ENCODE measurements at places on chromosomes 12 and 14. TPM values are rescaled to one million over a fixed set of nuclear protein-coding genes. Genes with fewer than 3 reads are reported as not detected.

- DNase-seq = no peak
Measured at GRCh38 chr14:45089813-45090212, 5.9 kb downstream of the PRPF39 start.

DNA sequence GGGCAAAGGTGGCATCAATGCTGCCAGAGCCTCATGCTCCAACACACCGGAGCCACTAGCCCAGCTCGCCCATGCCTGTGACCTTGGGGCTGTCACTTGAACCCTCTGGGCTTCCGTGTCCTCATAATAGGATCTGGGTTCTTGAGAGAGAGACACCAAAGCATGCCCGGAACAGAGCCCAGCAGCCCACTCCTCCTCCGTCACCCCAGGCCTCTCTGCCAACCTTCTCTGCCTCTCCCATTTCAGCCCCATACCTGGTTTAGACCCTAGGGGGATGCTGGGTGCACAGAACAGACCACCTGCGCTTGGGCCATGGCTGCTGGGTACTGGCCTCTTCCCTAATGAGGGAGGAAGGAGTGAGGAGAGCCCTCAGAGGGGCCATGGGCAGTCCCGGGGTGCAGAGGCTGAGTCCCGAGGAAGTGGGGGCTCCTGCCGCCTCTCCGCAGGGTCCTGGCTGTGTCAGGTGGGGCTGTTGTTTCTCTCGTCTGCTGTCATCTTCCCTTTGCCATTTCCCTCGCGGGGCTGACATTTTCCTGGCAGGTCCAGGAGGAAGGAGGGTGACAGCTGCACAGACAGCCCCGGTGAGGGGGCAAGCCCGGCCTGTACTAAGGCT lies 172.4 kb upstream of the RTL1 start:
- DNase-seq = no peak

DNA sequence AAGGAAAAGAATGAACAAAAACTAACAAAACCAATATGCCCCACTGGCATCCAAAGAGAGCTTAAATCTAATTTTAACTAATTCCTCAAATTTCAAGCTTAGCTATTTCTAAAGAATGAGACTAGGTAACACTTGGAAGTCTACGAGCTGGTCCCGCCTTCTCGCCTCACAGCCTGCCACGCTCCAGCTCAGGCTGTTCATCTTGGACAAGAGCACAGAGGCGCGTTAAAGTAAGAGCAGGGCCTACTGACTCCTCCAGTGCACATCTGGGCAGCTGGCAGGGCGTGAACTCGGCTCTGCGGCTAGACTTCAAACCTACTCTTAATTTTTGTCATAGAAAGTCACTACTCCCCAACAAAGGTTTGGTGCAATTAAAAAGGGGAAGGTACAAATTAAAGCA lies 64.6 kb downstream of the DICER1 start:
- DNase-seq = no peak

- no peak for DNase-seq
Measured at GRCh38 chr12:8057839-8058238, 8.3 kb downstream of the C3AR1 start.

DNA sequence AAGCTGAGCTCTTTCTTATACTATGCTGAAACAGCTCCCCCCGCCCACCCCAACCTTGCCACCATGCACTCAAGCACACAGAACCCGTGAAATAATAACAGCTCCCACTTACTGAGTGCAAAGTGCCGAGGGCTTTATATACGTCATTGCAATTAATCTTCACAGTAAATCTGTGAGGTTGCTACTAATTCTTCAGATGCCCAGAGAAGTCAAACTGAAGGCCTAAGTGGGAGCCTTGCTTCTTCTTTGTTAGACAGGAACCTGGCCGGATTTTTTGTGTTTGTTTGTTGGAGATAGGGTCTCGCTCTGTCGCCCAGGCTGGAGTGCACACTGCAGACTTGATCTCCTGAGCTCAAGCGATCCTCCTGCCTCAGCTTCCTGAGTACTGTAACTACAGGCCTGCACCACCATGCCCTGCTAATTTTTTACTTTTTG lies 34.0 kb downstream of the VCPKMT start:
- no peak for DNase-seq

DNA sequence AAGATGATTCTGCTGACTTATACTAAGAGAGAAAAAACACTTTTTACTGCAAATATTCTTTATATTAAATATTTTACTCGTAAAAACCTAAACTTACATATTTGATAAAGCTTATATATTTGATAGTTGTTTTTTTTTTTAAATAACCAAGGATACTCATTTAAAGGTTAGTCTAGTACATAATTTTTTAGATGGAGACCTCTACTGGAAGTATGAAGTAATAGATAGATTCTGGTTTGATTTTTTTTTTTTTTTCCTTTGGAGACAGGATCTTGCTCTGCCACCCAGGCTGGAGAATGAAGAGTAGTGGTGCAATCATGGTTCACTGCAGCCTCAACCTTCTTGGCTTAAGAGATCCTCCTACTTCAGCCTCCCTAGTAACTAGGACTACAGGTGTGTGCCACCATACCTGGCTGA lies 16.4 kb downstream of the ARID2 start:
- DNase-seq = peak; percentile 20

DNA sequence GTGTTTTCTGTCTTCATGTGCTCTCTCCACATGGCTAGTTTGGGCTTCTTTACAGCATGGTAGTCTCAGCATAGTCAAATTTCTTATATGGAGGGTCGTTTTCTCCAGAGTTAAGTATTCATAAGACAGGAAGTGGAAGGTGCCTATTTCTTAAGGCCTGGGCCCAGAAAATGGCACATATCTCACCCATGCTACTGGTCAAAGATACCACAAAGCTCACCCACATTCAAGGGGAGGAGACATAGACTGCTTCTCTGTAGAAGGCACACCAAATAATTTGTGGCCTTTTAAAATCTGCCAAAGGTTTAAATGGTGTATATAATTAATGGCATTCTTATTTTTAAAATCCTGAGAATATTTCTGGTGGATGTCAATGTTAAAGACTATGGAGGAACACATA lies 44.8 kb downstream of the CCDC91 start:
- no peak for DNase-seq

- no peak for DNase-seq
Measured at GRCh38 chr14:20781803-20782202, 735 bp downstream of the RNASE6 start.

DNA sequence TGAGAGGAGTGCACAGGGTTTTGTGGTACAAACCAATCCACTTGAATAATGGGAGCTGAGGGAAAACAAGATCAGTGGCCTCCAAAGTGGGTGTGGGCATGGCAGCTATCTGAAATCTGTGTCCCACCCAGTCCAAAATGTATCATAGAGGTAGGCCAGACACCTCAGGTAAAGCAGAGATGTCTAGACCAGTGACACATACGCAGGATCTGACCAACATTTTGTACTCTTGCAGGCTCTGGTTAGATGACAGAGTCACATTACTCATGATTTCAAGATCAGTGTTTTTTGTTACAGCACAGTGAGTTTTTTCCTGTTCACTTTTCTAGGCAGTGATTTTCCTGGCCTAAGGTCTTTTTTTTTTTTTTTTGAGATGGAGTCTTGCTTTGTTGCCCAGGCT lies 211.8 kb downstream of the PCNX1 start:
- DNase-seq = no peak

DNA sequence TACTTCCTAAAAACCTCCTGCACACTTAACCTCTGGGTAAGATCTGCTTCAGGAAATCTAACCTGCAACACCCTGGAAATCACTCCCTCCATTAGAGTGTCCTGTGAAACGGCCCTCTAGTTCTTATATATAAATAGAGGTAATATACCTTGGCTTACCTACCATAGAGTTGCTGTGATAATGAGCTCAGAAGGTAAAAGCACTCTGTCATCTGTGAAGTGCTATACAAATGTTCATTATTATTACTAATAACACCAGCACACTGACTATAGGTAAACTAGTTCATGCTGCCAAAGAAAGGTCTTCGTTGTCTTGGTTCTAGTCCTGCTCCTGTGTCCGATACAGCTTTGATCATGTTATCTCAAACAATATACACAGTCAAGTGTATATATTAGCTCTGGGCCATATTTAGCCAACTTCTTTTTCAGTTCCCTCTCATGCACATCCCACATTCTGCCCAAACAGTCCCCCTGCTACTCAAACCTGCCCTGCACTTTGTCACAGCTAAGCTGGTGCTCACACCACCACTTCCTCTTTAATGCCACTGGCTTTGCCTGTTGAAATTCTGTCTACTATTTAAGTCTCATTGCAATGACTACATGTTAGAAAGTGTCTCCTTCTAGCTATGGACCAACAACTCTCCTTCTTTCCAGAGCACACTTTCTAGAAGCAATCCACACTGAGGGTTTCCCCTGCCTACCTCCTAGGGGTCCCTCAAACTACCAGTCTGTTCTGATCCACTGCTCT lies 5.1 kb downstream of the E2F7 start:
- DNase-seq = peak; percentile 55

GRCh38 chr12:27875677-27876076 lies 95.6 kb upstream of the MANSC4 start:
- no peak for DNase-seq

- DNase-seq = no peak
Measured at GRCh38 chr12:129489100-129489676, 414.6 kb downstream of the TMEM132D start.

GRCh38 chr14:72839753-72840607 lies 53.9 kb downstream of the DPF3 start:
- DNase-seq = no peak

DNA sequence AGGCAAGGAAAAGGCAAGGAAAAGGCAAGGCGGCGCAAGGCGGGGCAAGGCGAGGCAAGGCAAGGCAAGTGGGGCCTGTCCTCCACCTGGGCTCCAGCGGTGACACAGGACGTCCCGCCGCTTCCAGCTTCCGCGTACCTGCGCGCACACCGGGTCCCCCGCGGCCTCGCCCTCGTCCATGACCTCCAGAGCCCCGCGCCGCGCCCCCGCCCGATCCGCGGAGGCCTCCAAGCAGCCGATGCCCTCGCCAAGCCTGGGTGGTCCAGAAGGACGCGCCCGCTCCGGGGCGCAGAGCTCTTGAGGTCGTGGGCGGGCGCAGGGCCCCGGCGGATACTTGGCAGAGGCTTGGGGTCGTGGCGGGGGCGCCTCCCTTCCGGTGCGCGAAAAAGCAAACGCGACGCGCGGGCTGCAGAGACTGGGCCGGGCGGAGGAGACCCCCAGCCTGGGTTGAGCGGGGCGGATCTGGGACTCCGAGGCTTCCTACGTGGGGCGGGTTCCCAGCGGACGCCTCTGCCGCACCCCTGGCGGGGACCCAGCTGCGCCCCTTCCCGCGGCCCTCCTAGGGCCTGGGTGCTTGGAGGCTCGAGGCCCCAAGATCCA lies 60.8 kb upstream of the EIF5 start:
- no peak for DNase-seq

GRCh38 chr14:67722293-67722692 lies 20.6 kb downstream of the RDH12 start:
- no peak for DNase-seq

DNA sequence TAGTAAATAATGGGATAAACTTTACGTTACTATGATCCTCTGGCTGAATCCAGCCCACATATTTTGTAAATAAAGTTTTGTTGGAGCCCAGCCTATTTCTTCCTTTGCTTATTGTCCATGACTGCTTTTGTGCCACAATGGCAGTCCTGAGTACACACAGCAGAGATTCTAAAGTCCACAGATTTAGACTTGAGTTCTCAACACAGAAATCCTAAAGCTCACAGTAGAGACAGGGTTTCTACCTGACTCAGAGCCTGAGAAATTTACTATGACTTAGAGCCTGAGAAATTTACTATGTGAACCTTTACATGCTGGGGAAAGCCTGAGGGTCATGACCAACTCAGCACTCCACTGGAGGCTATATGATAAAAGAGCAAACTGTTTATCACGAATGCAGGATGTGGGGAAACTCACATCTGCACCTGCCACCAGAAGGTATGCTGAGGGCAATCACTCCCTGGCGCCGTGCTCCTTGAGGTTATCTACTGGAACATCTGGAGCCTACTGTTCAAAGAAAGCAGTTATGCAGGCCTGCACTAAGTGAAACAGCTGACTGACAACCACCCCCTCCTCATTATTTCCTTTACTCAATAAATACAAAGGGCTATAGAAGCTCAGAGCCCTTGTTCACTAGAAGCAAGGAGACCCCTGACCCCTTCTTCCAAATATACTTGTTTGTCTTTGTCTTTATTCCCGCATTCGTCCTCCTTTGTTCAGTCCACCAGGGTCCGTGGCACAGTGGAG lies 52.6 kb upstream of the BICD1 start:
- no peak for DNase-seq

- no peak for DNase-seq
Measured at GRCh38 chr14:96590190-96590864, 88.1 kb downstream of the PAPOLA start.

- no peak for DNase-seq
Measured at GRCh38 chr14:68634332-68634731, 158.5 kb downstream of the ZFP36L1 start.

- DNase-seq = no peak
Measured at GRCh38 chr12:62907078-62907477, 27.9 kb downstream of the PPM1H start.

GRCh38 chr12:14249368-14249767 lies 116.1 kb upstream of the ATF7IP start:
- DNase-seq = no peak

GRCh38 chr12:52024845-52025230 lies 18.1 kb downstream of the TAMALIN start:
- DNase-seq = no peak

- DNase-seq = no peak
Measured at GRCh38 chr12:47034661-47035060, 44.8 kb upstream of the PCED1B start.

GRCh38 chr12:122918827-122919226 lies 22.9 kb upstream of the VPS37B start:
- DNase-seq = no peak

GRCh38 chr12:69341328-69341727 lies 6.9 kb upstream of the LYZ start:
- DNase-seq = no peak

- no peak for DNase-seq
Measured at GRCh38 chr14:35594616-35595015, 60.7 kb downstream of the INSM2 start.

GRCh38 chr14:30656190-30656632 lies 34.1 kb downstream of the SCFD1 start:
- peak; percentile 35 for DNase-seq

GRCh38 chr12:113468365-113469223 lies 3.1 kb downstream of the LHX5 start:
- DNase-seq = no peak

GRCh38 chr14:21668377-21668776 lies 5.2 kb downstream of the OR4E1 start:
- no peak for DNase-seq

GRCh38 chr12:38142974-38143373 lies 173.6 kb upstream of the ALG10B start:
- no peak for DNase-seq

Gene KRT72
- not detected for polyA plus RNA-seq

Gene ST8SIA1
- polyA plus RNA-seq = not detected

Gene TAS2R50
- not detected for polyA plus RNA-seq

Gene SYT1
- 0.47 TPM for polyA plus RNA-seq

Gene USP44
- polyA plus RNA-seq = 10.2 TPM

Gene CFAP54
- not detected for polyA plus RNA-seq

Gene CCDC38
- polyA plus RNA-seq = not detected

Gene HOXC5
- polyA plus RNA-seq = not detected

Gene VASH1
- not detected for polyA plus RNA-seq

Gene CSRNP2
- 6.9 TPM for polyA plus RNA-seq

Gene IFNG-AS1
- 7.0 TPM for polyA plus RNA-seq

Gene ANKRD52
- polyA plus RNA-seq = 13.2 TPM

Gene HCAR1
- polyA plus RNA-seq = not detected
